ENCODE measurements at places on chromosomes 2 and 18.

DNA sequence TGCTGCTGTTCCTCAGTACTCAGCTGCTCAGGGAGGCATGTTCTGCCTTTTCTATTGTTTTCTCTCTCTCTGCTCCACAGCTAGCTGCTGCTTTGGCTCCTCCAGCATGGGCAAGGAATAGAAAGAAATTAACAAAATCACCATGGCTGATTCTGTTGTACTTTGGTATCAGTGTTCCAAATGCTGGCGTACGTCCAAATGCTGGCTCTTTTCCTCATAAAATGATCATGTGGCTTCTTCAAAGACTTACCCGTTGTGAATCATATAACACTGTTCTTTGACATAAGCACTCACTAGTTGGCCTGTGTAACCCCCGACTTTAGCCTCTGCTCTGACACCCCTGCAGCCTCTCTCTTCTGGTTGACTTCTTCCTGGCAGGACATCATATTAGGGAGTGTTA lies 547.6 kb downstream of the CPS1 start:
- no peak for DNase-seq

DNA sequence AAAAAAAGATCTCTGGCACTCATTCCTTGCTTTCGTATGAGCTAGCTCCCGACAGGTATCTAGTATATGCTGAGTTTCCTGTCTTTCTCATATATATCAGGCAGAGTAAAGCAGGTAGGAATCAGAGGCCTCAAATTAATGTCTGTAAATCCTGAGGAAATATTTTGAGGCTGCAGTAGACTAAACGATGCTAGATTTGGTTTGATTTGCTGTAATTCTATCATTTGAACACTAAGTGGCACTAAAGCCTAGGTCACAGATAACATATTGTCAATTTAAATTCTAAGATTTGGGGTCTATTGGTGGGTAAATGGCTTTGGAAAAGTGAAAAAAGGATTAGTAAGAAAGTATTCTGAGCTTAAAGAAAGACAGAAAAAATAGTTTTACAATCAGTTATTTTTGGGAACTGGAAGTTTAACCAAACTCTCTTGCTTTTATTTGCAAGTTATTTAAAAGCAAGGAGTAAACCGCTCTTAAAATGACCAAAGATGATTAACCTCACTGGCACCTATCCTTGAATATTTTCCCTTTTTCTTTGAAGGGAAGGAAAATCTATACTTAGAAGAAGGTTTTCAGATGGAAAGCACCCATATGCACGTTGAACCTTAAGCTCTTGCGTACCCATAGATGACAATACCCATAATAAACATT lies 37.6 kb upstream of the SLC4A10 start:
- DNase-seq, result no peak

GRCh38 chr2:237869343-237870102 lies 10.1 kb downstream of the RAMP1 start:
- DNase-seq, result no peak

GRCh38 chr2:239468491-239469105 lies 67.8 kb upstream of the HDAC4 start:
- DNase-seq, result no peak

DNA sequence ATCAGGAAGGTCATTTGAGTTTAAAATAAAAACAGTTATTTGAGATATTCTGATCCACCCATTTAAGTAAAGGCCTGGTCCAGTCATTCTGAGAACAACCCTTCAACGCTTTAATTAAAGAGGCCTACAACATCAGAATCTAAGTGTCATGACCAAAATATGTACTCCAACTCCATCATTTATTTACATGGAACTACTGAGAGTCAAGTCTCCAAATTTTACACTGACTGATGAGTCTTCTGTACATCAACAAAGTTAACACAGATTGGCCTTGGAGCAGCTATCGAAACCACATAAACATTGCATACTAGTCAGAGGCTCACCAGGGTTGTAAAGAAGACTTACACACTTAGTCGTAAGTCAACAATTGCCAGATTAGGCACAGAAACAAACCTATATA lies 37.1 kb downstream of the PIEZO2 start:
- no peak for DNase-seq

GRCh38 chr2:33392366-33392765 lies 84.1 kb upstream of the RASGRP3 start:
- no peak for DNase-seq

GRCh38 chr2:212237350-212238095 lies 301.1 kb downstream of the ERBB4 start:
- no peak for DNase-seq

- DNase-seq, result no peak
Observed at GRCh38 chr2:190469771-190470170, 61.6 kb downstream of the MFSD6 start.

DNA sequence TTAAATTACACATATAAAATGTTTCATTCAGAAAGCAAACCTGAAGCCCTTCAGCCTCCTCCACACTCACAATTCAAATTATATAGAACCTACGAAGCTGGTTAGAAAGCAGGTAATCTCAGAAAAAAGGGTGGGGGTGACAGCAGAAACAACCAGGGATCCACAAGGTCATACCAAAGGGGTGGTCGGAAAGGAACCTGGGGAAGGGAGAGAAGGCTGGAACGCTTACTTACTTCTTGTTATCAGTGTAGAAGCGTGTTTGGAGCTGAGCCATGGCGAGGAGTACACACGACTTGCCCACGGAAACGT lies 316 bp downstream of the WDR12 start:
- no peak for DNase-seq

GRCh38 chr2:172311921-172312345 lies 115.5 kb upstream of the ITGA6 start:
- no peak for DNase-seq

- DNase-seq, result no peak
Observed at GRCh38 chr2:241540401-241540770, 18.2 kb upstream of the BOK start.

GRCh38 chr18:34809451-34810072 lies 99.5 kb downstream of the DTNA start:
- no peak for DNase-seq

DNA sequence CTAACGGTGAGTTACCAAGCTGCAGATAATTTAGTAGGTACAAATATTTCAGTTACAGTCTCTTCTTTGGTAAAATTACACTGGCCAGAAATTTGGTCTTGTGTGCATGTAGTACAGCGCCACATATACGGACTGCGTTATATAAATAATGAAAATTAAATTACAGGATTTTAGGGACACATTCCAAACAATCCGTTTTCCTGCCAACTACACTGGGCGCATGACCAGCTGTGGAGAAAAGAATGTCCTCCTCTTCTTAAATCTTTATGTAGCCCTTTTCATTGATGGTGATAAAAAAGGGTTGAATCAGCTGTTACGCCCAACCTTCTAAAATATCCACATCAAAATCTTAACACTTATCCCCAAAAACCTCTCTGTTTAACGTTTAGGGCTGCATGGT lies 37.5 kb downstream of the TCF4 start:
- DNase-seq, result no peak

GRCh38 chr2:2271469-2271941 lies 59.6 kb downstream of the MYT1L start:
- DNase-seq, result no peak

DNA sequence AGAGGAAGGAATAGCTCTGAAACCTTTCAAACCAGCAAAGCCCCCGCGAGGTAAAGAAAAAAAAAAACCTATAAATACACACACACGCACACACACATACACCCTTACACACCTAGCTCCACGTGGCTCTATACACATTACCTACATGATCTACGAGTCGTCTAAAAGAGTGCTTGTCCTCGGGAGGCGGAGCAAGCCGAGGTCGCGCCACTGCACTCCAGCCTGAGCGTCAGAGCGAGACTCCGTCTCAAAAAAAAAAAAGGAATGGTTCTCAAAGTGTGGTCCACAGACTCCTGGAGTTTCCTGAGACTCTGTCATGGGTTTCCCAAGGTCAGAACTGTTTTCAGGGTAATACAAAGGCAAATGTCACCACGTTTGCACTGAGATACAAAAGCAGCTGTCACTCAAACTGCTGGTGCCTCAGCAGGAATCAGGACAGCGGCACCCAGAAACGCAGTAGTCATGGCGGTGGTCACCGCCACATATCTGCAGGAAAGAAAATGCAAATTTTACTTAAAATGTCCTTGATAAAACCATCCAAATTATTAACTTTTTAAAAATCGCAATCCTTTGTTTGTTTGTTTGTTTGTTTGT lies 130.0 kb upstream of the GPC1 start:
- DNase-seq, result no peak
